ENCODE measurements at places on chromosomes 3 and 15.

DNA sequence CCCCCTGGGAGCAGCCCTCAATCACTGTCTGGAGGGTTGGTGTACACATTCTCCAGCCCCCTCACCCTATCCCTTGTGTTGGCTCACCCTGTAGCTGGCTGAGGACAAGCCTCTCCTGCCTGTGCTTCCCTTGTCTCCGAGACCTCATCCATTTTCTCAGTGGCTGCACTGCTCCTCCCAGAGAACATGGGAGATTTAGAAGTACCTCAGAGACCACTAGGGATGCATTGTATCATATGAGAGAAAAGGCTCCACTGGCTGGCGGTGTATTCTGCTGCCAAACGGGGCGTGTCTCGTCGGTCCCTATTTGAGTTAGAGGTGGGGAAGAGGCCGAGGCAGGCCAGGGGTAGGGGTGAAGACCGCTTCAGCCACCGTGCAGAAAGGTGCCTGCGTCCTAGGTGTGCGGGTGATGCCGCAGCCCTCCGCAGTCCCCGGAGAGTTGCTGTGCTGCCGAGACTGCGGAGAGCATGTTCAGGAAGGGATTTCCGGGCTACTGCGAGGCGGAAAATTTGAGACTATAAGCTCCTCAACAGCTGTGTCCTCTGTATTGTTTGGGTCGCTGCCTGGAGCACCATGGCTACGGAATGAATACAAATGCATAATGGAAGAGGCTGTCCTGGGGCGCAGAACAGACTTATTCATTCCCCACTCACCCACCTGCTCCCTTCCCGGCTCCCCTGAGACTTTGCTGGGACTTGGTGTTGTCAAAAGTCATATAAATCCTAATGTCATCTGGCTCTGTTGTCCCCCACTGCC lies 43.8 kb downstream of the SPSB4 start:
- peak; percentile 97 for DNase-seq

GRCh38 chr3:98701071-98701675 lies 62.0 kb upstream of the ST3GAL6 start:
- DNase-seq = no peak

DNA sequence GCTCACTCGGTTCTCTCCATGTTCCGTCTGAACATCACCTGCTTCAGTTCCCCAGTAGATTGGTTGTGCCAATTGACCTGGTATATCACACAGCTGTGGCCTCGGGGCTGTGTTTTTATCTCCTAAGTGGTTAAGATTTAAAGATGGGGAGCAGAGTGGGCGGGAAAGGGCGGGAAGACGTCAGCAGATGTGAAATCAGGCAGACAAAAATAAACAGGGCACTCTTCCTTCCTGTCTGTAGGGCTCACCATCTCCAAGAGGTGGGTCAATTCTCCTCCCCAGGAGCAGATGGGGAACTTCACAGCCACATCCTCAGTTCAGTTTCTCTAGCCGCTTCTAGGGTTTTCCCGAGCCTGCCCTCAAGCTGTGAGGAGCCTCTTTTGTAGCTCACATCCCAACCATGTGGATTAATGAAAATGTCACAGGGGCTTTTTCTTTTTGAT lies 26.8 kb upstream of the LIMD1 start:
- no peak for DNase-seq

- DNase-seq = no peak
These were observed 71.3 kb upstream of the VEPH1 start for GRCh38 chr3:157574531-157574930.

DNA sequence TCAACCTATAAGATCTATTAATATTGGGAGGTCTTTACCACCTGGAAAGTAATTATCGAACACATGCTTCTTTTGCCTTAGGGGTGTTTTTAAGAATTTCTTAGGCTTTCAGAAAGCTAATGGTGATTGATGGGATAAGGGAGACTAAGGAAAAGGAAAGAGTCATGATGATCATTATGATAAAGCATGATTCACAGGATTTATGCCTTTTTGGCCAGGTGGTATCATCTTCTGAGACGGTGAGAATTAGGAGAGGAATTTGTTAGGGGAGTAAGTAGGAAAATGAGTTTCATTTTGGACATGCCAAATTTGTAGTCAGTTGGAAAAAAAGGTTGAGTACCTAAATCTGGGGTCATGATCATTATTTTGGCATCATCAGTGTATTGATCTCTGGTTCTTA lies 8.9 kb downstream of the ARMC8 start:
- DNase-seq = no peak

- DNase-seq = no peak
These were observed 328.0 kb downstream of the UACA start for GRCh38 chr15:70435369-70435768.

DNA sequence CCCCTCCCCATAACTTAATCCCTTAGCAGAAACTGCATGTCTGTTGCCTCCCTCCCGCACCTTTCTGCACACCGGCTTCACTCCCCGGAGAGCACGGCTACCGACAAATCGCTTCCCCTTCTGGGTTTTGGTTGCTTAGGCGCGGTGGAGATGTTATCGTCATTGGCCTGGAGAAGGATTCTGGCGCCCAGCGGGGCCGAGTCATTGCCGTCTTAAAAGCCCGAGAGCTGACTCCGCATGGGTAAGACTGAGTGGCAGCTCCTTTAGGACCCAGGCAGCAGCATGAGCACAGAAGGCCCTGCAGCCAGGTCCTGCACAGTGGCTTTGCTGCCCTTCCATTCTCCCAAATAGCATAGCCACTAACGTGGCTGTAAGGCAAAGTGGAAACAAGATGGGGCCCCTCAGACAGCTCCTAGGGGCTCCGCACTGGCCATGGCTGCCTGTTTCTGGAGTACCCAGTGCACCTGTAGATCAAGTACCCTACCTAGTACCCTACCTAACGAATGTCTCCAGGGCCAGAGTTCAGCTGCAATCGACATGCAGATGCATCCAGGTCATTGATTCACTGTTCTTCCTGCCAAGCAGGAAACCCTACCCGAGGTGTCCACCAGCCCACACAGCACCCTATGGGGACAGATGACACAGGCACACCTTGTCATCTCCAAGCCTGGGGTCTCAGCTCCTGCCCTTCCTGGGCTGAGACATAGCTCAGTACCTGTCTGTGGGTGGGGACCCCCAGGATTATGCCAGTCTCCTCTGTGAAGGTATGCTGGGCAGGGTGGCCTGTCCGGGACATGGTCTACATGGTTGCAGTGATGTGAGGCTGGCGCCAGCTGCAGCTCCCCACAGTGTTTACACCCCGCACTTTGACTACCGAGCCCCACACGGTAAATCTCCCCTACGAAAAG lies 147.6 kb downstream of the LRRK1 start:
- DNase-seq = no peak

DNA sequence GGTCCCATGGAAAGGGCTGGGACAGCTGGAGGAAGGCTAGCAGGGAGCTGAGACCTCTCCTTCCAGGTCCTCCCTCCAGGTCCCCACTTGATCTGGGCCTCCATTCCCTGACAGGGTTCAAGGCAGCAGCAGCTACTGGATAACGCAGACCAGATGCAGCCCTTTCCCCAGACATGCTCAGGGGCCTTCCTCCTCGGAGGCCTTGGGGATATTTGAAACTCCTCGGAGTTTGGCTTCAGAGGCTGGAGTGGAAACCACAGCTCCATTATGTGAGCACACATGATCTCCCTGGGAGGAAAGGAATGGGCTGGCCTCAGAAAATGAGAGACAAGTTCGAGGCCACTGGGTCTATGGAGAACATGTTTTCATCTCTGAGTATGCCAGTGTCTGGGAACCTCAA lies 119.3 kb downstream of the SMAD6 start:
- no peak for DNase-seq

DNA sequence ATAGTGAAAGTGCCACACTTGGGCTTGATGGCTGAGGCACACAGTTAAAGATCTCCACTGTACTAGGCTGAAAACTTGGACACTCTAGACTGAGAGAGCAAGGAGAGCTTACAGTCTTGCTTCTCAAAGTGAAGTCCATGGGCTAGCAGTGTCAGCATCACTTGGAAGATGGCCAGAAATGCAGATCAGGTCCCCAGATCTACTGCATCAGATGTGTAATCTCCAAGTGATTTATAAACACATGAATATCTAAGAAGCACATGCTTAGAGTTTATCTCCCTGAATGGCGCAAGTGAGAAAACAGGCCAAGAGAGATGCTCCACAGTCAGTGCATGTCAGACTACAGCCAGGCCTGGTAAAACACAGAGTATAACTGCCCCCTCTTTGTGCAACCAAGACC lies 308.6 kb downstream of the CLSTN2 start:
- DNase-seq = no peak

DNA sequence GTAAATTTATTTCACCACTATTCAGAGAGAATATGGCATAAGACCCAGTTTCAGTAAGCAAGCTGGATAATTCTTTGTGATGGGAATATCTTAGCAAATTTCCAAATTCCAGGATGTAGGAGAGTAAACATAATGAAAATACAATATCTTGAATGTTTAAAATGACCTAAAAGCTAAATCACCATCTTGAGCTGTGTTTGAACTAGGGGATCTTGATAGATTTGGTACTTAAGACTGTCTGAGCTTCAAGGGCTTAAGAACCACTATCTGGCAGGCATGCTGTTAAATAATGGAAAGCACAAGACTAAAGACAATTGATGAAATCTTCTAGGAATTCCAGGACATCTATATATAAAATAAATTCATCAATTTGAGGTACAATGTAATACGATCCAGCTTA lies 217.7 kb downstream of the ATP8B4 start:
- no peak for DNase-seq

DNA sequence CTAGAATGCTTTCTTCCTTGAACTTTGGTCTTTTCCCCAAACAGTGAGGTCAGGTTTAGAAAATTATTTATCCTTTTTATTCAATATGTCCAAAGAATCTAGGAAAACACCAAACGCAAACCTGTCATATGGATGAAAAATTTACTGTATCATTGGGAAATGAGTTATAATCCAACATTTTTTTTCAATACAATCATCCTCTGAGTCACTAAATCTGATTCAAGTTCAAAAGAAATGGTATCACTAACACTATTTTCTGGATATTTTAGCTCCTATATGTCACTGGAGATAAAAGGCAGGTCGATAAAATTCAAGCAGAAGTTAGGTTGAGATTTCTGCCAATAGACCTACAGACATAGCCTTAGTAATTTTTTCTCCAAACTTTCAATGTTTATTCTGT lies 591.6 kb upstream of the AGTR1 start:
- DNase-seq = no peak

DNA sequence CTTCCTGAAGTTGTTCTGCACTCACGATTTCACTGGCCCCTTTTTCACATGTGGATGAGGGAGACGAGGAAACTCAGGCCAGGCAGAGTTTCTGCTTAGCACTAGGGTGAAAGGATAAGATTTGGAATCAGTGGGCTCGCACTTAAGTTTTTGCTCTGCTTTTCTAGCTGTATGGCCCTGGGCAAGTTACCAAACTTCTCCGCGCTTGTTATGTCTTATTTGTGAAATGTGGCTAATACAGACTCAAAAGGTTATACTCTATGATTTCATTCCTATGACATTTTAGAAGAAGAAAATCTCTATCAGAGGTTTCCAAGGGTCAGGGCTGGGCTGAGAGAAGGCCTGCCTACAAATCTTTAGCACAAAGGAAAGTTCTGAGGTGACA lies 191.9 kb upstream of the LRIG1 start:
- no peak for DNase-seq

- no peak for DNase-seq
These were observed 105.3 kb downstream of the CD47 start for GRCh38 chr3:107985496-107985895.

GRCh38 chr3:73055583-73055982 lies 5.9 kb upstream of the EBLN2 start:
- no peak for DNase-seq

DNA sequence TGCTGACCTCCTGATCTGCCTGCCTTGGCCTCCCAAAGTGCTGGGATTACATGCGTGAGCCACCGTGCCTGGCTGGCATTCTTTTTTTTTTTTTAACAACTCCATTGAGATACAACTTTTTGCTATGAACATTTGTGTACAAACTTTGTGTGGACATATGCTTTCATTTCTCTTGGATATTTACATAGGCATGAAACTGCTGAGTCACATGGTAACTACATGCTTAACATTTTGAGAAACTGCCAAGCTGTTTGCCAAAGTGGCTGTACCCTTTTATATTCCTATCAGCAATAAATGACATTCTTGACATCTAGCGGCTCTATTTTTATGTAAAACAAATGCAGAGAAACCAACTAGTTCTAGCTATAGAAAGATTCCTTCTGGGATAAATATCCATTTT lies 8.7 kb upstream of the YEATS2 start:
- no peak for DNase-seq

DNA sequence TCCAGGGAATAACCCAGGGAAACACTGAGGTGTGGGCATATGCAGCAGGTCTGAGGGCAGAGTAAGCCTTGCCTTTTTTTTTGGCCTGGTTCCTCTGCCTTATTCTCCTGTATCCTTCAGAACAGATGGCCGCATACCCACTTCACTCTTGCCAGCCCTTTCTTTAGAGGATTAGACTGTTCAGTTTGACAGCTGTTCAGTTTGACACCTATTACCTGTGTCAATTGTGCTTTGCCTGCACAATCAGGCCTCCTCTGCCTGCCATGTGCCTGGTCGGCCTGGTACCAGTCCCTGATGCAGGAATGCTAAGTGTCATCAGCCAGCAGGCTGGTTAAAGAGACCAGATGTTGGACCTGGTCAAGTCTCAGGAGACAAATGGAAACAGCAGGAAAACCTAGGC lies 22.3 kb downstream of the TM6SF1 start:
- DNase-seq = no peak

- no peak for DNase-seq
These were observed 193.4 kb upstream of the LINGO1 start for GRCh38 chr15:77826006-77826695.

DNA sequence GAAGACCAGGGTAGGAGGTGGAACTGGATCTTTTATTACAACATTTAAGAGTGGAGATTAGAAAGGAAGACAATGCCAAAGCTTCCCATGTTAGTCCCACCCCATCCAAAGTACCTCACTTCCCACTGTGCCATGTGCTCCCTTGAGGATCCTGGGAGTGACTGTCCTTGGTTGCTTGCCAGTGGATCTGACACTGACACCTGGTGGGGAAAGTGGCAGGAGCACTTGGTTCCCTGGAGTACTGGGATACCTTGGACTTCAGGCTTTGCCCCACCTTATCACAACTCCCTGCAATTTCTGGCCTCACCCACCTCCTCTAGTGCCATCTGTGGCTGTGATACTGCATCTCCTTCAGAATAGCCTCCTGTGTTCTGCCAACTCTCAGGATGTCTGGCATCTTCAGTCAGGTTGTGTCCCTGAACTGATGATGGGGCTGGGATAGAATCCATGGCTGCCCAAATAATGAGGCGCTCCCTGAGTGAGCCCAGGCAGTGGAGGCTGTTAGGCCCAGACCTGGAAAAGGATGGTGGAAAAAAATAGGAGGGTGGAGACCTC lies 1.3 kb downstream of the ELL3 start:
- no peak for DNase-seq

DNA sequence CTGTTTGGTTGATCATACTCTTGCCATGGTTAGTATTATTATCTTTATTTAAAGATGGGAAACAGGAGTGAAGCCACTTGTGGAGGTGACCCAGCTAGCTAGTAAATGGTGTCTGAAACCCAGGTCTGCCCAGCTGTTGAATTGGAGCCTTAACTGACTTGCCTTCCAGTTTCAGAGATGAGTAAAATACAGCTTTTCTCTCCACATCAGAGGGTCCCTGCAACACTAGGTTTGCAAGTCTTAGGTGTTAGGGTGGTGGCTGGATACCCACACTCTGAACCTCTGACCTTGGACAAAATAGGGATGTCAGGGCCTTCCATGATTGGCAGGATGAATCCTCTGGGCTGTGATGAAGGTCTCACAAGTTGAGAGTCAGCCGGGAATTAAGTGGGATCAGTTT lies 4.1 kb downstream of the FLNB start:
- no peak for DNase-seq

All from hindlimb muscle (tissue), 1 donor.